ENCODE measurements at places on chromosomes 4 and X.

- DNase-seq = no peak
Observed at GRCh38 chrX:139831675-139832456, 101.0 kb downstream of the ATP11C start.

- DNase-seq = no peak
Observed at GRCh38 chrX:11287505-11287904, 5.7 kb upstream of the AMELX start.

DNA sequence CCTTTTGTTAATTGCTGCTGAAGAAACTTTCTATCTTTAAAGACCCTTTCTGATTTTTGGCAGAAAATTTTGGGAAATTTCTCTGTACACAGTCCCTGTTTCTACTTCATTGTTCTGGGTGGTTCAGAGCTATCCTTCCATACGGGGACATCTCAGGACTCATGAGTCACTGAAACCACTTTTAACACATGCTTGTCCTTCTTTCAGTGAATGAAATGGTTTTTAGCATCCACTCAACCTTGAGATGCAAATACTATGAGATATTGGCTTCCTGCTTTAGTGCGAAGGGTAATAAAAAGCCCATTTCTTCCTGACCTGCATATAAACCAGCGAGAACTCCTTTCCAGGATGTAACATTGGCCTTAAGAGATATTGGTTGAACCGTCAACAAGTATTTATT, 158.0 kb downstream of the REPS2 start:
- DNase-seq = no peak

GRCh38 chr4:99529956-99530355, 19.1 kb downstream of the C4orf17 start:
- no peak for DNase-seq

DNA sequence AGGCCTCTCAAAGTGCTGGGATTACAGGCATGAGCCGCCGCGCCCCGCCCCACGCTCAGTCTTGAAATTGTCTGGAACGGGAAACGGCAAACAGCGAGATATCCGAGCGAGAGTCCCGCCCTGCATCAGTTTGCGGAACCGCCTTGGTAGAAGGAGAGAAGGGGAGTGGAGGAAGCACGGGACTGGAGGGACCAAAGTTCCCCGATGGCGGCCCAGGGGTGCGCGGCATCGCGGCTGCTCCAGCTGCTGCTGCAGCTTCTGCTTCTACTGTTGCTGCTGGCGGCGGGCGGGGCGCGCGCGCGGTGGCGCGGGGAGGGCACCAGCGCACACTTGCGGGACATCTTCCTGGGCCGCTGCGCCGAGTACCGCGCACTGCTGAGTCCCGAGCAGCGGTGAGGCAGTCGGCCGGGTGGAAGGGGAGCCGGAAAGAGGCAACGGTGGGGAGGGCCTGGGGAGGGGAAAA, at the start of gene BST1:
BST1 (plus strand) TSS at position 125 of the 463 bp plus-strand sequence; CDS start at position 205, 80 bp downstream.
- no peak for DNase-seq

- no peak for DNase-seq
Observed at GRCh38 chr4:179272282-179272681, 1830.0 kb upstream of the AGA start.

All from NCI-H2029 treated with DMSO at 0.1 percent for 48 hours (cell line).